ENCODE measurements at places on chromosomes 4 and X. TPM values are rescaled to one million over a fixed set of nuclear protein-coding genes. Genes with fewer than 3 reads are reported as not detected.

Gene DGAT2L6
- total RNA-seq = not detected

- no peak for DNase-seq
Measured at GRCh38 chr4:13665701-13666660, 38.5 kb upstream of the BOD1L1 start.

Gene SPATA4
- total RNA-seq = not detected

Gene CHRNA9
- 0.62 TPM for total RNA-seq

Gene FAAH2
- total RNA-seq = 1.0 TPM

DNA sequence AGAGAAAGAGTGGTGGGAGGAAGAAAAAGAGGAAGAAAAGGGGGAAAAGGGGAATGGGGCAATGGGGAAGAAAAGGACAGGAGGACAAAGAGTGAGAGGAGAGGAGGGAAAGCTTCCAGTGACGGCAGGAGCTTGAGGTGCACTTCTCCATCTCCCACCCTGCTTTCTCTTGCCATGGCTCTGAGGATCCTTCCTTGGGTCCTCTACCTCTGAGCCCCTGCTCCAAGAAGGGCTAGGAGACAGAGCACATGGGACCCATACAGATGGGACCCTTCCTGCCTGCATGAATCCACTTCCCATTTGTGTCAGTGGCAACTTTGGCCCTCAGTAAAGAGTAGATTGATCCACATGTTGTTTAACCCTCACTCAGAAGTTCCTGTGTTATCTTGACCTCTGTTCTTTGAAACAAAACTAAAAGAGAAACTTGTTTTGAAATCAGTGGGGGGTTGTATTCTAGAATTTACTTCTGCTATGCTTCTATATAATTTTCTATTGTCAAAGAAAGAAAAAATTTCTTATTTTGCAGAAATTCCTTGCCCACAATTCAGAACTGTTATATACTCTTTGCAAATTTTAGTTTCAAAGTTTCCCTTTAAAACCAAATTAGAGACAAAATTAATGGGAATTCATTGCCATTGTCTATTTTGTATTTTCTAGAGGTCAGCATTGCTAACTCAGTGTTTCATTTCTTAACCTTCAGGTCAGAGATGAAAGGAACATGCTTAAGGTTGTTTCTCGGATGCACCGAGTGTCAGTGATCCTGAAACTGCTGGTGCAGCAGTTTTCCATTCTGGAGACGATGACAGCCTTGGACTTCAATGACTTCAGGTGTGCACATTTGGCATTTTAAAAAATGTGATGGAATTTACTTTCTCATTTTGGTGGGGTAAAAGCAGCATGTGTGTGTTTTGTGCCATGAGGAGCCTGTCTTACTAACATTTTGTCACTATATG, 5.0 kb downstream of the TDO2 start:
- DNase-seq = no peak
